ENCODE measurements at places on chromosomes 1 and 21.

GRCh38 chr1:149917571-149918144 lies at the start of gene SV2A:
TSS of gene SV2A (minus strand) at chr1:149917844. CDS start at chr1:149913840, 4,004 bp downstream.
- DNase-seq, result peak; percentile 18

- DNase-seq, result peak; percentile 49
Observed at GRCh38 chr1:34162852-34163766, 1.9 kb downstream of the CSMD2 start.

- no peak for DNase-seq
Observed at GRCh38 chr21:36545776-36546511, 66.0 kb upstream of the CLDN14 start.

- DNase-seq, result no peak
Observed at GRCh38 chr1:32138965-32139364, 31.1 kb downstream of the KPNA6 start.

GRCh38 chr1:217018648-217019047 lies 295.4 kb upstream of the ESRRG start:
- DNase-seq, result no peak

DNA sequence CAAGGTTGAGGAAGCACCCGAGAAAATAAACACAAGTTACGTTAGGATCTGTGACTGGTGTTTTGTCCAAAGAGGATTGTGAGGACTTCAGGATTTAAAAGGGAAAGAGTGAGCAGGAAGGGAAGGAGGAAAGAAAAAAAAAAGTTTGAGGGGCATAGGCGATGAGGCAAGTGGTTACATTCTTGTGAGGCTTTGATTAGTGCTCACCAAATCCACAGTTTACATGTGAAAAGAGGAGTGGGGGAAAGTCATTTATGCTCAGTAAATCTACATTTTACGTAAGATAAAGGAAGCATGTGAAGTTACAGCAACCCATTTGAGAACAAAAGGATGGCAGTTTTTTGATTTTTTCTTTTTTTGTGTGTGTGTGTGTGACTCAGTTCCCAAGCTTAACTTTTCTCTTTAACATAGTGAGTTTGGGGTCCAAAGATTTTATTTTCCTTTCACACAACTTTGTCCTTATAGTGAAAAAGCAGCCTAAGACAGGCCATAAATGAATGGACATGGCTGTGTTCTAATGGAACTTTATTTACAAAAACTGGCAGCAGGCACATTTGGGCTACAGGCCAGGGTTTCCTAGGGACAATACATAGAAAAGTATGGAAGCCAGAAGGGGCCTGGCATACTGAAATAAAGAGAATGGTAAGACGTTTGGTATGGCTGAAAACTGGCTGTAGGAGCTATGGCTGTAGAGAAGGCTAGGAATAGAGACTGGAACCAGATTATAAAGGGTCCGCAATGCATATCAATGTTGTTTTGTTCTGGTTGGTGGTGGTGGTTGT lies 121.7 kb downstream of the FGGY start:
- no peak for DNase-seq

GRCh38 chr1:156578055-156578454 lies 1.5 kb upstream of the TTC24 start:
- no peak for DNase-seq
